ELR (cell line): ENCODE measurements at places on chromosomes 7 and 10.
A peak's percentile ranks its signal among the peaks of the same experiment; 100 is the strongest.

- peak; percentile 91 for DNase-seq
Measured at GRCh38 chr7:66283003-66283920, 78.1 kb downstream of the TPST1 start.

- peak; percentile 57 for DNase-seq
Measured at GRCh38 chr10:119595676-119596515, 868 bp downstream of the TIAL1 start.

GRCh38 chr7:129098409-129099084 is 43.6 kb upstream of the TNPO3 start:
- DNase-seq, result peak; percentile 8

- DNase-seq, result no peak
Measured at GRCh38 chr7:21089653-21090052, 303.0 kb upstream of the SP8 start.

DNA sequence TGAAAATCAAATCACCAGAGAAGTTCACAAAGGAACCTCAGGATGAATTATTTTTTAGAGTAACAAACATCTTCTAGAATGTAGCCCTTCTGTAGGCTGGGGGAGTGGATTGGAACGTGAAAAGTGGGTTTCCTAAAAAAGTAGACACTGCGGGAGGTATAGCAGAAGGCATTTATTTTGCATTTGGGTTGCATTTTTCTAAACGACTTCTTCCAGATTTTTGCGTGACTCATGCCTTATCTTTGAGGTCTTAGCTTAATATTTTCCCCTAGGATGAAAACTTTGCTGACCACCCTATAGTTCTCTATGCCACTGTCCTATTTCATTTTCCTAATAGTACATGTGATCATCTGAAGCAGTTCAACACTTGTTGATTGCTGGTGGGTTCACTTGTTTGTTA is 112.7 kb upstream of the JCAD start:
- no peak for DNase-seq

GRCh38 chr10:112949143-112949823 is 764 bp upstream of the TCF7L2 start:
- peak; percentile 60 for DNase-seq

GRCh38 chr7:20340839-20341238 is 10.1 kb downstream of the ITGB8 start:
- DNase-seq, result no peak

- DNase-seq, result no peak
Measured at GRCh38 chr7:44097064-44097932, 6.8 kb upstream of the AEBP1 start.

- no peak for DNase-seq
Measured at GRCh38 chr7:13174991-13175390, 487.6 kb downstream of the ARL4A start.

GRCh38 chr10:43327171-43327570 is 44.3 kb upstream of the FXYD4 start:
- DNase-seq, result no peak
